ENCODE measurements at places on chromosomes 7 and 10.

- no peak for DNase-seq
Measured at GRCh38 chr10:6119962-6120361, 31.1 kb downstream of the RBM17 start.

- no peak for DNase-seq
Measured at GRCh38 chr7:96424411-96424810, 102.5 kb upstream of the SLC25A13 start.

DNA sequence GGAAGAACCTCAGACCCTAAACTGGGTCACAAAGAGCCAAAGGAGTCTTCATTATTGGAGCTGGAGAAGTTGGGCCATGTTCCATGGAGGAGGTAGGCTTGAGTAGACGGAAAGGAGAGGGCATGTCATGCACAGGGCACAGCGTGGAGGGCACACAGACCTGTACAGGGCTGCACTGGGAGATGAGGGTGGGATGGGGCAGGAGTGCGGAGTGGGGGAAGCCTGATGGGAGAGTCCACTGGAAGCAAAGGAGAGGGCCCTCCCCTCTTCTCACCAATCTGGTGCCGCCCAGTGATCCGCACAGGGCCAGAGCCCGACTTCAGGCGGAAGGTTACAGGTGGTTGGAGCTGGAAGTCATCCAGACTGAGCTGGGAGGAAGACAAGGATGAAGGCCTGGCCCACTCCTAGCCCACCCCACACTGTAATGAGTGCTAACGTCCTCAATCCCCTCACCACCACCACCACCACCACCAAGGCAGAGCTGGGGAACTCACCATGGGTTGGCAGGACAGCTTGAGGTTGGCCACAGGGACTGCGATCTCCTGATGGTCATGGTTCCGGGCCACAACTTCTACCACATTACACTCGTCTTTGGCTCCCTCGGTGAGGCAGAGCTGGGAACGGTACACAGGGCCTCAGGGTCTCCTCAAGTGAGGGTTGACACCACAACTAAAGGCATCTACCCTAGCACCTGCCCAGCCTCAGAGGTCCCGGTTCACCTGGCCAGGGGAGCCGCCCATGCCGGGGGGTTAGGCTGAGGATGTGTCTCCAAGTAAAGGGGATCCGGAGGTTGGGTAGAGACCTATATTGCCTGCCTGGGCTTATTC, 1.0 kb downstream of the NPM3 start:
- no peak for DNase-seq

DNA sequence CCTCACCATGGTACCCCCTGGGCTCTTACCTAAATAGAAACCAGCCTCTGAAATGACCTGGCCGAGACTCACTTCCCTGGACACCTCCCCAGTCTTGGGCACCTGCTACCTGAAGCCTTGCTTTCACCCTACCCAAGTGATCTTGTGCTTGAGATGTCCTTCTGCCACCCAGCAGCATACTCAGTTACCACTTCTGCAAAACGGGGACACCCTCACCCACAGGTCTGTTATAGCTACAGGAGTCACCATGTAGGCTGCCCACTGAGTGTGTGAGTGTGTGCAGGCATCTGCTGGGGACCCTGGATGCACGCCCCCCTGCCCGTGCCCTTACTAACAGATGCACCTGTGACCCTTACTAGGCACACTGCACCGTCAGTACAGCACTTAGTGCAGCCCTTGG, 94.8 kb upstream of the PPIF start:
- DNase-seq: no peak

- DNase-seq: no peak
Measured at GRCh38 chr10:24215196-24215595, 6.3 kb downstream of the KIAA1217 start.
